Cortex of kidney (tissue), 1 donor: ENCODE measurements at places on chromosomes 2 and 18.

DNA sequence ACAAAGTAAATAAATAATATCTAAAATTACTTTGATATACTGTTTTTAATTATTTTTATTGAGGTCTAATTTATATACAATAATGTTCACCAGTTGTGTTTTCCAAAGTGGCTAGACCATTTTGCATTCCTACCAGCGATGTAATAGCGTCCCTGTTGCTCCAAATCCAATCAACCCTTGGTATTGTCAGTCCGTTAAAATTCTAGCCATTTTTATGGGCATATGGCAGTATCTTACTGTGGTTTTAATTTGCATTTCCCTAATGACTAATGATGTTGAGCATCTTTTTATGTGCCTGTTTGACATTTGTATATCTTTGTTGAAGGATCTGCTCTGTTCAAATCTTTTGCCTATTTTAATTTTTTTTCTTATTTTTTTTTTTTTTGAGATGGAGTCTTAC is 185.0 kb downstream of the PRPF40A start:
- no peak for DNase-seq

- no peak for DNase-seq
Measured at GRCh38 chr18:79901665-79902064, 49.8 kb downstream of the SLC66A2 start.

DNA sequence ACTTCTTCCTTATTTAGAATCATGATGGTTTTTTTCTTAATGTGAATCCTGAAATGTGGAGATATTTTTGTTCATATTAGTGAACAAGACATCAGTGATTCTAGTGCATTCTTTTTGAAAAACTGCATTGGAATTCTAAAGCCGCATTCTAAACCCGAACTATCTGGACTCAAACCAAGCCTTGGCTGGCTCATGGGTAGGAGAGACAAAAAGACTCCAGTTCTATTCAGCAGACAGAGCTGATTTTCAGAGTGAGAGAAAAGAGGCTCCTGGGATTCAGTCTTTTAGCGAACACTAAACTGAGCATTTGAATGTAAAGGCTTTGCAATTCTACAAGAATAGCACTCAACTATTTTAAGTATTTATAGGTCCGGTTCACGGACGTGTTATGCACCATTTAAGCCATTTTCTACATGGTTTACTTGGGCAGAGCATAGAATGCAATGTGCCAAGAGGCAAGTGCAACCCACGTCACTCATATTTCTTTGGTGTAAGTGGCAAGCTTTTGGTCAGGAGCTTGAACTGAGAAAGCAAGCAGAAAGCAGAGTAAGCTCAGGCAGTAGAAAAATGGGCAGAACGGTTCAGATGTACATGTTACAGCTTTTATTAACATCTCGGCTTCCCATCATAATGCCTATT is 227.3 kb upstream of the RAB12 start:
- no peak for DNase-seq

- no peak for DNase-seq
Measured at GRCh38 chr18:77065221-77065981, 67.2 kb downstream of the MBP start.

DNA sequence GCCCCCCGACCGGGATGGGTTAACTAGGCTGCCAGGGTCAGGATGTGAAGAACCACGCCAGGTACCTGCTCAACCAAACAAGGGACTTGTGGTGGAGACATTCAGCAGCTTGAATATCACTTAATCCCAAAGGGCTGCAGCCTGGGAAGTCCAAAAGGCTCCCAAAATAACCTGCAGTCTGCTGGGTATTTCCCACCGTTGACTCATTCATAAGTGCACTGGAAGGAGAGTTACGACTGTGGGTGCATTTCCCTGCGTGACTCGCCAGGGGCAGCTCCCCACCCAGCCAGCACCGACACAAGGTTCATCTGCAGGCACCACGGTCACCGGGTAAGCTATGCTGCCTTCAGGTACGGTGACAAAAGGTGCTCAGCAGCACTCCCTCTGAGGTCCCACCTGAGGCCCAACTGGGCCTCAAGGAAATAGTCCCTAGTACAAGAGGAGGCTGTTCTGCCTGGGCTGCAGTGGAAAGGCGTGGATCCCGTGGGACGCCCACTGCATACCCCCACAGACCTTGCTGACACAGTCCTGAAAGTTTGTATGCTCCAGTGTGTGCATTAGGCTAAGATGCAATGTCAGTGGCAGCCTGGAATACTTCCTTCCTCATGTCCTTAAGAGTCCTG is 86.5 kb downstream of the UXS1 start:
- no peak for DNase-seq

DNA sequence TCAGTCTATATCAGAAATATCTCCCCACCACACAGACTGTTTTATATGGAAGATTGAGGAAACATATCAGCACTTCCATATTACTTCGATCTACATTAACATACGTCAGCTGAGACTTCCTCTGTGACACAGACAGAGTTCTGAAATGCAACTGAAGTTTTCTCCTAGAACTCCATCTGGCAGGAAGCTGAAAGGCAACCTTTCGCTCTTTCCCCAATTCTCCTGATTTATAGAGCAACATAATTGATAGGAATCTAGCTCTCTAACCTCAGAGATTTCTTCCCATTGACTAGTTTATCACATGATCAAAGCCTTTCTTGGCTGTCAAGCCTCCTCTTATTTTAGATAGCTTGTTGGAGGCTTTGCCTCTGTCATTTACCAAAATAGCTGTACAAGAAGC is 806.7 kb upstream of the CHAC2 start:
- no peak for DNase-seq

- DNase-seq = no peak
Measured at GRCh38 chr18:8730080-8730827, 24.9 kb downstream of the MTCL1 start.

DNA sequence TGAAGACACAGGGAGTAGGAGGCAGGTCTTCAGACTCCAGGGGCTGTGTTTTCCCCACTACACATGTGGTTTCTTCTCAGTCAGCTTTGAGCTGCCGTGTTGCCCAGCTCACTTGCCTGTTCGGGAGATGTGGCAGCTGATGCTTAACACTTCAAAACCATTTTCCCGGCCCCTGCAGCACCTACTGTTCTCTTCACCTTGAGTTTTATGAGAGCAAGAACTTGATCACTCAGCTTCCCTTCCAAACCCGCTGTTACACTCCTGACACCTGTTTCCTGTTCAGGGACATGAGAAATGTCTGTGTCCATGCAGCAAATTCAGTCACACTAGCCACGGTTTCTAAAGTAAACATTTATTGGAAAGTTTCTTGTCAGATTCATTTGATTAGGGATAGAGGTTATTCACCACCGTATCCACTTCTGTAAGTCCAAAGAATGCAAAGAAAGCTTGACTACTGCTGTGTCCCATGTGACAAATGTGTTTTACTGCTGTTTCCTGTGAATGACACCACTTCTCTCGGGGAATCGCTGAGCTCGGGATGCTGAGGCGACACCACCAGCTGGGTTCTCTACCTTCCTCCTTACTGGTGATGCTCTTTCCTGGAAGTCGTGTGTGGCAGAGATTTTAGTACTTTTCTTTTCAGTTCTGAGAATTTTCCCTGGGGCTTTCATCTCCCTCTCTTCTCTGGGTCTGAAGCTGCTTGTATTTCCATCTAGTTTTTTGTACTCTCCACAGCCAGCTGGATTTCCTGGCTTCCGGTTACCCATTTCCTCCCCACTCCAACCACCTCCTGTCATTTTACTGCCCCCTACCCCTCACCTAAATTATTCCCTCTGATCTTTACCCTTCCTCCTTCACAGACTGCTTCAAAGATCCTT is 91.7 kb downstream of the KLF7 start:
- no peak for DNase-seq

DNA sequence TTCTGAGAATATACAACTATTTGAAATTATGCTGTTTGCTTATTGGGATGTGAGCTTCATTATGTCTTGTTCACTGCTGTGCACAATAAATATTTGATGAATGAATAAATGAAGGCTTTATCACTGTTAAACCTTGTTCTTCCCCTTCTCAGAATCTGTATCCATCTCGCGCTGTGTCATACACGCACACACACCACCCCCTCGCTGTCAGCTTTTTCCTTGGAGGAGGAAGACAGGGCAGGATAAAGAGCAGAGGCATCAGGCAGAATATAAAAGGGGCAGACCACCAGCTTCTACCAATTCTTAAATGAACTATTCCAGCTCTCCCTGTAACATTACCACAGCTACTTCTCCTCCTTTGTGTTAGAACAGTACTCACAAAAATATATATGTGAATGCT is 75.0 kb downstream of the CD226 start:
- no peak for DNase-seq

DNA sequence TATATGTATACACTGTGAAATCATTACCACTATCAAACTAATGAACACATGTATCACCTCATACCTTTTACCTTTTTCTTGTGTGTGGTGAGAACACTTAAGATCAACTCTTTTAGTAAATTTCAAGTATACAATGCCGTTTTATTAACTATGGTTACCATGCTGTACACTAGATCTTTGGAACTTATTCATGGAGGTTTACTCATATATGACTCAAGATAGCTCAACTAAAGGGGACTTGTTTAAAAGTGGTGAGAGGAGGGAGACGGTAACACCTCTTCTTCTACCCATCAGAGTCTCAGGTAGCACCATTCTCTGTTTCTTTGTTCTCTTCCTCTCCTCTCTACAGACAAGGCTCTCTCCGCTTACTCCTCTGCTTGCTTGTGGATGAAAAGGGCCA is 36.1 kb upstream of the TMEM178A start:
- no peak for DNase-seq

GRCh38 chr18:22066083-22066485 is 103.3 kb upstream of the GATA6 start:
- DNase-seq = no peak

- DNase-seq = no peak
Measured at GRCh38 chr2:4653991-4654390, 950.6 kb downstream of the DCDC2C start.

DNA sequence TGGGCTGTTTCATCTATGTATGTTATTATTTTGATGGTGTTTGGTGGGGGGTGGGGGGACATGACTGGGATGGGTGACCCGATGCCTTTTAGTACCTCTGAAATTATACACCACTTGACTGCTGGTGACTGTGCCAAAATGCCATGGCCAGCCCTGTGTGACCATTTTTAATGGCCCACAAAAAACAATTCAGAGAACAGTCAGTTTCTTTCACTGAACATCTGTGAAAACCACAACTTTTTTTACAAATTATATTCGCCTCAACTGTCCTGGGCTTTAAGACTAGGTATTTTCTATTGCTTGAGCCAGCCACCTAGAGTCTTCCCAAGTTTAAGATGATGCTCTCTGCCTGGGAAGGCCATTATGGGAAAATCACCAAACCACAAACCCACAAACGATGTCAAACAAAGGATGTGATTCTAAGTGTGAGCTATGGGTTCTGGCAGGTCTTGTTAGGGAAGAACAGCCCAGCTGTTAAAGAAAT is 33.9 kb downstream of the FN1 start:
- DNase-seq = no peak

DNA sequence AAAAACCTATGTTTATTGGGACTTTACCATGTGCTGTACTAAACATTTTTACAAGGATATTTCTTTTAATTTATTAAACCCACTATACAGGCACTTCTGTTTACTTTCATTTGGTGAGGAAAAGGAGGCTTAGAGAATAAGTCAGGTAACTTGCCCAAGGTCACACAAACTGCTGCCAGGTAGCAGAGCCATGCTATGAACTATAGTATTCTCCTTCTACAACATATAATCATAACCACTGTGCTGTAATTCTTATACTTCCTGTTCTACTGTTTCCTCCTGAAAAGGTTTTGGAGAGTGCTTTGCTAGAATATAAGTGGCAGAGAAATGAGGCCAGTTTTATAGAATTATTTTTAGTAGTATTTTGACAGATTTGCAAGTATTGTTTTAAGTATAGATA is 29.5 kb downstream of the SLC39A10 start:
- no peak for DNase-seq

GRCh38 chr2:128551435-128551834 is 232.8 kb upstream of the HS6ST1 start:
- DNase-seq = no peak

GRCh38 chr2:65724752-65725151 is 292.4 kb upstream of the SPRED2 start:
- DNase-seq = no peak

DNA sequence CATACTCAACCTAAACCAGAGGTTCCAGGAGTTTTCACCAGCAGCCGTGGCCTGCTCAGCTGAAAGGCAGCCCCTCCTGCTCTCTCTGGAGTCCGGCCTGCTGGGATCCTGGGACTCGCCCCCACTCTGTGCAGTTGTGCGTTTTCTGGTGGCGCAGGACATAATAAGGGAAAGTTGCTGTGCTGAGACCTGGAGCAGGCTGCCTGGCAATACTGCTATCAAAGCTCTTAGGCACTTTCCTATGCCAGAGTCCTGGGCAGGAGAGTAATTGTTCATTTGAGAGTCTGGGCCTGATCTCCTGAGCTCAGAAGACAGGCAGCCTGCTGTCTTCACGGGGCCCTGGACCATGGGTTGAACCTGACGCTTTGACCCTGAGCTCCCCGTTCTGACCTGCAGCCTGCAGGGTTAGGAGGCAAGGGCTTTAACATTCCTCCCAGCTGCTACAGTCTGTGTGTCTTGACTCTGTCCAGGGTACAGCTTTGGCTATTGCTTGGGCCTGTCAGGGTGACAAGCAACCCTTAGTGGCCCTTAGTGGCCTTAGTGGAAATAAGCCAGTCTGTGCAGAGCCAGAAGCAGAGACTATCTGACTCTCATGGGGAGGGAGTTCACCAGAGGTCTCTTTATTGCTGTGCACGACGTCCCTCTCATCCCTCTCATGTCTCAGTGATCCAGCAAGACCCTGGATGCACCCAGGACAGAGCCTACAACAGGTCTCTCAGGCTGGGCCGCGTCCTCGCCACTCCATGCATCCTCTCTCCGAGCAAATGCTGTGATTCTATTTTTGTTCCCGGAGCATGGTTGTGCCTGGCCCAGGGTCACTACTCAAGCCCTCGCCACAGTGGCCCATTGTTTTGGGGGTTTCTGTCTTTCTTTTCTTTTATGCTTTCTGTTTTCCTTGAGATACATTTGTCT is 60.6 kb downstream of the ACKR3 start:
- no peak for DNase-seq

DNA sequence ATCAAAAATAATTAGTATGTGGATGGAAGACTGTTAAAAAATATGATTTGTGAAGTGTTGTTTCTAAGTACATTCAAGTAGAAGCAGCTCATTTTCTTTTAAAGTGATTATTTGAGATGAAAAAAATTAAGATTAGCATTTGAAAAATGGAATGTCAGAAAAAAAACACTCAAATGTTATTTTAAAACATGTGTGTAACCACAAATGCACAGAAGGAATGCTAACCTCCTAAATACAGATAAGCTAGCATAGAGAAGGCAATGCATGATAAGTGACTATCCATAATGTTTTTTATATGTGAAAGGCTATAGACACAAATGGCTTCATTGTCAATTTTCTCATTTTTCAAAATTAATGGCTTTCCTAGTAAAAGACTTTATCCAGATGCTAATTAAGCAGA is 198.9 kb downstream of the NYAP2 start:
- no peak for DNase-seq

DNA sequence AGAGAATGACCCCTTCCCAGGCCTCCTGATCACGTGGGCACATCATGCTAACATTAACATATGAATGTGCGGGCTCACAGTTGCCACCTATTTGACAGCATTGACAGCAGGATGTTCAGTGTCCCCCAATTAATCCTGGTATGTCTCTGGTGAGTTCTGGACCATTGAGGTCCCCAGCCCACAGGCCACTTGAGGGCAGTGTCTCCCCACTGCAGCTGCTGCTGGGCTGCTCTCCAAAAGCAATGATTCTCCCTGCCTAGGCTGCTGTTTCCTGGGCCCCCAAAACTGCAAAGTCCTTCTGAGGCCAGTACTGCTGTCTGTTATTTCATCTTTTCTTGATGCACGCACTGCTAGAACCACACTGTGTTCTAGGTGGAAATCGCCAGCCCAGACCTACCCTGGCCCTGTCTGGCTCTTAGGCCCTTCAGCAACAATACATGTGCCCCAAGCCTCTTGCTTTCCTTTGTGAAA is 52.7 kb upstream of the MAPK4 start:
- no peak for DNase-seq
